ENCODE measurements at places on chromosomes 6 and 20.

DNA sequence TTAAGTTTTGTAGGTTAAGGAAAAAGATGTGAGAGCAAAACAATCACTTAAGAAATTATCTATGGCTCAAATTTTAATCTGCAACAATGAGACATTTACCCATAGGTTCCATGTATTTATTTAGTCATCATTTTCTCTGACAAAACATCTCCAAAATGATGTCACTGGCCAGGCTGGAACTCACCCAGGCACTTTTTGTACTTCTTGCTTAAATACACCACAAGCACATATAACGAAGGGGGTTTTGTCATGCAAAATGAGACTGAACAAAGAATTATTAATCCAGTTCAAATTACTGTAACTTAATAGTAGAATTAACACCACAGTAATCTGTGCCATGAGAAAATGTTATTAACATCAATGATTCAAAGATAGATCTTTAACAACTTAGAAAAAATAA is 200.5 kb downstream of the PTPRK start:
- DNase-seq = no peak

- DNase-seq = no peak
Observed at GRCh38 chr20:1788044-1788443, 107.2 kb upstream of the SIRPA start.

DNA sequence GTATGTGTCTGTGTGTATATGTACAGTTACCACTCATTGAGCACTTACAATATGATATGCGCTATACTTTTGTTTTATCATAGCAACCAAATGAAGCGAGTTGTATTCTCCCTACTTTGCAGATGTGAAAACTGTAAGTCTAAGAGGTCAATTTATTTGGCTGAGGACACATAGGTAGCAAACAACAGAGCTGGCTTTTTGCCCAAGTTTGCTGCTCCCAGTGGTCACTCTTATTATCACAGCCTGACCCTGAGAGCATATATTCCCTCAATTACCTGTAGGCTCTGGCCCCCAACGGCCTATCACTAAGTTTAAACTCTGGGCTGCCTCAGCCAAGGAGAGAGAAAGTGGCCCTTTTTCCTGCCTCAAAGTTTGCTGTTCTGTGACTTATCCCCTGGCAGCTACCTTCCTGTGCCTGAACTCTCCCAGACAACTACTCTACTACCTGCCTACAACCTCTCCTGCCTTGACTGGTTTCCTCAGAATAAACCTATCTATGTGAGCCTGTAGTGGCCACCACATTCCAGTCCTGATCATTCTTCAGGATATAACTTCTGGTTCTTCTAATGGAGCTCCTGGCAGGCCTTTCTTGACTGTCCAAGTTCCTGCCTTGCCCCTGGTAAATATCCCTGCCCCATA is 221.8 kb downstream of the FRK start:
- no peak for DNase-seq

- DNase-seq = no peak
Observed at GRCh38 chr6:9848094-9848493, 566.8 kb downstream of the TFAP2A start.

DNA sequence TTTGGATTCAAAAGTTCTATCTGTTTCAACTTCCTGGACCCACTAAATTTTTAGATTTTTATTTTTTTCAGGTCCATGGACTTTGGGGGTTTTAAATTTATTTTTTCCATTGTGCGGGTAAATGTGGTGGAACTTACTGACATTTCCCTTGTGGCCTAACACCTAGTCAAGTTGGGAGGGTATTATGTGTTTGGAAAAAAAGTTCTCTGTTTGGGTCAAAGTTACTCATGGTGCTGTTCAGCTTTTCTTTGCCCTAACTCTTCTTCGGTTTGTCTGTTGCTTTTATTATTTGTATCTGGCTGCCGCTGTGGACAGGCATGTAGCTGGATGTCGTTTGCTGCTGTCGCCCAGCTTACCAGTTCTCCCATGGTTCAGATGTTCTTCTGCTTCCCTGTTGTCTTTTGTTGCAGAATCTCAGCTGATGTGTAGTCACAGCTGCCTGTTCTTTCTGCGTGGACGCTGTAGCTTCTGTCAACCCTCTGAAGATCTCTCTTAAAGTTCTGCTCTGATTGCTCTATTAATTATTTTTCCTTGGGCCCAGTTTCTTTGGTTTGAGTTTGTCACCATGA is 7.9 kb downstream of the IGF2R start:
- no peak for DNase-seq

DNA sequence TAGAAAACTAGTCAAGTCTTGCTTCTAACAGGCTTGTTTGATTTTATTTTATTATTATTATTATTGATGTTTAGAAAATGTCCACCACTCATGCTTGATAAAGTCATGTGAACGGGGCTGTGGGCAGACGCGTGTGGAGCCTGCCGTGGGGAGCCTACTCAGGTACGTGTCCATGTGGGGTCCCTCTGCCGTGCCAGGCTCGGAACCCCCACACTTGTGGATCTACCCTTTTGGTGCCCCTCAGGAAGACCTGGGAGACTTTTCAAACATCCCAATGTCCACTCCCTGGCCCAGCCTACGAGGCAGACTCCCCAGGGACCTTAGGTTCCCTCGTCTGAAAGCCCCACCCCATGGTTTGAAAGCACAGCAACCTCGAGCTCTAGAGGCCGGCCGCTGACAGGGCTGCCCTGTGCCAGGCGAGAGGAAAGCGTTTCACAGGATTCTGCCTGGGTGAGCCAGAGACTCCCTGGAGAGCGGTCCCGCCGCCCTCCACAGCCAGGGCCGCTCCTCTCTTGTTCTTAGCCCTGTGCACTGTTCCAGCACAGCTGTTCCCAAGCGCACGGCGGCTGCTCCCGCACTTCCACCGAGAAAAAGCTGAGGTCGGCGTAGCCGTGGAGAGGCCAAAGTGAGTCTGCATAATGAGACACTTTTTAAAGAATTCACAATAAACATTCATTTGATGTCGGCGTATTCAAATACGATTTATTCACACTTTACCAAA is 249.7 kb downstream of the TTLL2 start:
- peak; percentile 52 for DNase-seq

DNA sequence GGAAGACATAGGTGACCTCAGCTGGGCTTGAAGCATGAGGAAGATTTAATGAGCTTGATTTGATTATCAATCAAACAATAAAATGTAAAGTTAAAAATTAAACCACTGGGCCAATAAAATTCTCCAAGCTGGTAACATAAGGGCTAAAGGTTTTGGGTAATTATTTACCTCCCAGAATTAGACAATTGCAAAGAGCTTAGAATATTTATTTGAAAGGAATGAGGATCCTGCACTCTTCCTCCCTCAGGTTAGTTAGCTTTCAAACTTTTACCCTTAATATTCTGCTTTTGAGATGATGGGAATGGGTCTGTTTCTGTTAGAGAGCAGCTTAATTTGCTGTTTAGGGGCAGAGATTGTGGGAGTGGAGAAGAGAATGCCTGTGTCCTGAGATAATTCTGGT is at the start of gene SLC17A4:
Gene SLC17A4 (plus strand): TSS at position 208 of the 400 bp plus-strand sequence. CDS start 7,221 bp downstream, outside the sequence.
- no peak for DNase-seq

DNA sequence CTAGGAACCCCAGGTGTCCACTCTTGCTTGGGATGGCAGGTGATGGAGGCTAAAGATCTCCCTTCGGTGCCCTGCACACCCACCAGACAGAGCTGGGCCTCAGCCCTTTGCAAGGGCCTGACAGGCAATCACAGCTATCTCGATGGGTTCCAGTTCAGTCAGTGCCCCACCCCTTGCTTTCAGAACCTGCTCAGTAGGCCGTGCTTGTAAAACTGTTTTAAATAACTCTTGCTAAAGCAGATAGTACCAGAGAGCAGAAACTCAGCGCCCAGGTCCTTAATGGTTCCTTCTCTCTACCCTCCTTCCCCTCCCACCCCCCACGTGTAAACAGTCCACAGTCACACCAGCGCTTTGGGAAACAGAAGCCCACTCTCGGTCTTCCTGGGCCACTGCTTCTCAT is 39.2 kb downstream of the C6orf132 start:
- DNase-seq = no peak

- no peak for DNase-seq
Observed at GRCh38 chr6:24985323-24985722, 49.6 kb upstream of the RIPOR2 start.
